Ascending aorta (tissue), 2 donors: ENCODE measurements at places on chromosomes 6 and 20.

DNA sequence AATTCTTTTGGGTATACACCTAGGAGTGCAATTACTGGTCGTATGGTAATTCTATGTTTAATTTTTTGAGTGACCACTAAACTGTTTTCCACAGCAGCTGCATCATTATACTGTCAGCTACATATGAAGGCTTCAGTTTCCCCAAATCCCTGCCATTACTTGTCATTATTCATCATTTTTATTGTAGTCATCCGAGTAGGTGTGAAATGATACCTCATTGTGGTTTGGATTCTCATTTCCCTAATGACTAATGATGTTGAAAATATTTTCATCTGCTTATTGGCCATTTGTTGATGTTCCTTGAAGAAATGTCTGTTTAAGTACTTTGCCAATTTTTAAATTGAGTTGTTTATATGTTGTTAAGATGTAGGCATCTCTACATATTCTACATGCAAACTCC is 633.6 kb upstream of the IMPG1 start:
- DNase-seq = no peak

DNA sequence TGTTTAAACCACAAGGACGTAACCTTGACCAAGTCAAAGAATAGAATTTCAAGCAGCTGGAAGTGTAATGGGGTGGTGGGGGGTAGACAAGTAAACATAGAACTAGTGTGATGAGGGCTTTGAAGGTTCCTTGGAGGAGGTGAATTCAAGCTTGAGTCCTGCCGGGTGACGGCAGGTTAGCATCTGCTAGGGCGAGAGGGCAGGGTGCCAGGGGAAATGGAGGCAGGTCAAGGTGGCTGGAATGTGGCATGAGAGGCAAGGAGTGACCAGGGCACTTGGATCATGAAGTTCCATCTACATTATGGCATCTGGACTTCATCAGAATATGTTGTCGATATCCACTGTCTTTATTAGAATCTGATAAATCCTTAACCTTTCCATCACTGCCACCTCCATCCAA is 207.5 kb upstream of the SLC35B3 start:
- DNase-seq = no peak

- no peak for DNase-seq
These were observed 463 bp upstream of the HLA-DMB start for GRCh38 chr6:32941214-32941768.

DNA sequence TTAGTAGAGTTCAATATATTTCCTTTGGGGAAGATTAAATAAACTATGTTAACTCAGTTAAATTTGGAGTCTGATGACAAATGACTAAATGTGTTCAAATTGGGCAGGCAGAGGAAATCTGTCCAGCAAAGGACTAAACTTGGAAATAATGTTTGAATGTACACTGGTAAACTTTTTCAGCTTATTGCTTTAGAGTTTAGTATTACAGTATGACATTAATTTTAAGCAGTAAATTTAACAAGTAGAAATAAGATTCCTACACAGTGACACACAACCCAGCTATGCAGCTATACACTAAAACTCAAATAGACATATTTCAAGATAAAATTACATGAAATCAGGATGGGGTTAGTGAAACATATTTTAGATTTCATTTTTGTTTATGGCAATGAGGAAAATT is 42.6 kb upstream of the HDGFL1 start:
- no peak for DNase-seq

GRCh38 chr6:32375739-32376529 is 4.2 kb upstream of the TSBP1 start:
- DNase-seq = no peak

GRCh38 chr6:131910219-131910589 is 41.0 kb downstream of the CCN2 start:
- DNase-seq = no peak

DNA sequence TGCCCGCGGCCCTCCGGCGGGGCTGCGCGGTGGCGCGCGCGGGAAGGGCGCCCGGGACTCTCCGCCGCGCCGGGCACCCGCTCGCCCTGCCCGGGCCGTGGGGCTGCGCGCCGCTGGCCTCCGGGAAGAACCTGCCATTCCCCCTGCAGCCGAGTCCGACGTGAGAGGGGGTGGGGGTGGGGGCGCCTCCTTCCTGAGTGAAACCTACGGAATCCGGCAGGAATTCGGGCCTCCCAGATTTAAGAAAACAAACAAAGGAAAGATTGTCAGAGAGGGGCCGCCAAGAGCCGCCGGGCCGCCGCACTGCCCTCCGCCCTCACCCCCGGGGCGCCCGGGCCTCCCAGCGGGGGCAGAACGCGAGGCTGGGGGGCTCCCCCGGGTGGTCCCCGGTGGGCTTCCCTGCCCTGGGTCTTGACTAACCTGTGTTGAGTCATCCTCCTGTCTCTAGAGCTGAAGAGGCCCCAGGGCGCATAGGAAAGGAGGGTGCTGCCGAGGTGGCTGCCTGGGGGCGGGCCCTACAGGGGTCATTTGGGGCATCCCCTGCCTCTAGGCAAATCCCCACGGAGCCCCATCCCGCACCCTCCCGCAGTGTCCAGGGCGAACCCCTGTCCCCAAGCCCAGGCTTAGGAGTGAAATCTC is 42.2 kb upstream of the FOXP4 start:
- DNase-seq = peak; percentile 68

- no peak for DNase-seq
These were observed 764.2 kb downstream of the TENT5A start for GRCh38 chr6:80988286-80988685.

- DNase-seq = no peak
These were observed 631 bp downstream of the PHACTR3 start for GRCh38 chr20:59604741-59605600.

- peak; percentile 51 for DNase-seq
These were observed 15.2 kb downstream of the MAP1LC3A start for GRCh38 chr20:34573541-34574300.

- no peak for DNase-seq
These were observed 336.1 kb downstream of the KHDRBS2 start for GRCh38 chr6:61949971-61950370.

GRCh38 chr20:5772704-5773103 is 22.5 kb downstream of the SHLD1 start:
- no peak for DNase-seq

- DNase-seq = no peak
These were observed at the start of gene KCNG1 for GRCh38 chr20:51022803-51023616. Gene KCNG1 (minus strand): TSS chr20:51023107. CDS start chr20:51010338, 12,769 bp downstream.

GRCh38 chr20:20850407-20850806 is 138.0 kb upstream of the RALGAPA2 start:
- DNase-seq = no peak
